ENCODE measurements at places on chromosomes 2 and 18.

DNA sequence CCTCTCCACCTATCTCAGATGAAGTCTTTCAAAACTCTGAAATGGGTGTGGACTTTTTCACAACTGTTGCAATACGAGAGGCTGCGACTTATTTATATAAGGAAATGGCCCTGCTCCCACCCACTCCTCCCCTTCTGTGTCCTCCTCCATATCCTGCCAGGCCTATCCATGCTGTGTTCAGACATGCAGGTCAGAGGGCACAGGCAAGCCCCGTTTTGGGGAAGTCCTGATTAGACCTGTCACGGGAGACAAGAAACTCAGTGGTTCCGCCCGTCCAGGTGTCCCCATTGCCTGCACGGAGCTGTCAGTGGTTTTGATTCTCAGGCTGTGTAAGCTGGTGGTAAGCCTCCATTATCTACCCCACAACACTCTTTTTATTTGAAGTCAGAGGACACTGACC lies 99.6 kb upstream of the MGAT5 start:
- no peak for DNase-seq

GRCh38 chr2:38617301-38617700 lies 14.6 kb upstream of the HNRNPLL start:
- DNase-seq, result no peak

- no peak for DNase-seq
Observed at GRCh38 chr2:71597756-71598155, 144.4 kb downstream of the DYSF start.

GRCh38 chr2:122908159-122908558 lies 1116.9 kb upstream of the CNTNAP5 start:
- DNase-seq, result no peak

- no peak for DNase-seq
Observed at GRCh38 chr2:64861452-64862397, 127.5 kb upstream of the SLC1A4 start.

DNA sequence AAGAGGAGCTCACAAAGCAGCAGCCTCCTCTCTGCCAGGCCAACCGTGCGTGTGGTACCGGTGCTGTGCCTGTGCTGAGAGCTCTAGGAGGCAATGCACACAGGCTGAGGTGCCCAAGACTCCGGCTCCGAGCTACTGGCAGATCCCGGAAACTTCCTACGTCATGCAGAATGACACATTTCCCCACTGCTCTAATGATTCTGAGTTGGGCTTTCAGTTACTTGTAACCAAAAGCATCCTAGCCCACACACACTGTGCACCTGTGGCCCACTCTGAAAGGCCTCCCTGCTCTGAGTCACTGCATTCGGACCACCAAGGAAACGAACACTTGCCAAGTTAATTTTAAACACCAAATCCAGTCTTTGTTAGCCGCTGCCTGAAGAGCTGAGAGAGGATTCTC lies 9.3 kb upstream of the RNU4ATAC start:
- no peak for DNase-seq

DNA sequence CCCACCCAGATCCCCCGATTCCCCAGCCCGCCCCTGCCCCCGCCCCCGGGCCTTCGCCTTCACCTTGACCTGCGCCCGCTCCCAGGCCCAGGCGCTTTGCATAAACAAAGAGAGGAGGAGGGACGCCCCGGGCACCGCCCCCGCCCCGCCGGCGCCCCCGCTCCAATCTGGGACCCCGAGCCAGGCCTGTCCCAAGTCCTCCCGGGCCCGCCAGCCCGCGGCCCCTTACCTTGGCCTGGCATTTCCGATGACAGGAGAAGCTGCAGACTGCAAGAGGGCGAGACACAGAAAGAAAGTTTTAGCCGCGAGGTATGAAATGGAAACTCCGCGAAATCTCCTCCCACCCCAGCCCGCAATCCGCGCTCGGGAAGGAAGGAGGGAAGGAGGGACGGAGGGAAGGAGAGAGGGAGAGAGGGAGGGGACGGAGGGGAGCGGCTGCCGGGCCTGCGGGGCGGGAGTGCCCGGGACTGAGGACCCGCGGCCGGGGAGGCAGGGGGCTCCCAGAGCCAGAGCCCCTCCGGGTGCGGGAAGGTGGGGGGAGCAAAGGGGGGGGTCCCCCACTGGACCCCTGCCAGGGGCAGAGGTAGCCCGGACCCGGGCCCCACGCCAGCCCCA lies 24.2 kb downstream of the TNS1 start:
- peak; percentile 16 for DNase-seq

GRCh38 chr2:45837812-45838341 lies 186.4 kb downstream of the PRKCE start:
- DNase-seq, result no peak

DNA sequence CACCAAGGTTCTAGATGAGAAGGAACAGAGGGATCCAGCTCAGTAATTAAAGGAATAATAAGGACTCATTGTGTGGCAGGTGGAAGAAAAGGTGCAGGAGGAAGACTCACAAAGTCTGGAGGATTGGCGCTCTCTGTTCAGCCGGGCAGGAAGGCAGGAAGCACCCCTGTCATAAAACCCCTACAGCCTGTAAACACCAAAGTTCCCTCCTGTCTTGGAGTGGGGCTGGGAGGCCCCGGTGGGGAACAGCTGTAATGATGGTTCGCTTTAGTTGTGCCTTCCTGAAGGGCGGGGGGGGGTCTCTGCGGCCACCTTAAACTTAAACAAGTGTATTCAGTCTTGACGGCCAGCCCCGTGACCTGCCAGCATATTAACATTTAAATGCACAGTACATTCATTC lies 84.3 kb downstream of the GBX2 start:
- DNase-seq, result no peak

Measured in renal cortical epithelial cell (primary cell).